NCI-H2107 (cell line): ENCODE measurements at places on chromosomes 16 and 17.

DNA sequence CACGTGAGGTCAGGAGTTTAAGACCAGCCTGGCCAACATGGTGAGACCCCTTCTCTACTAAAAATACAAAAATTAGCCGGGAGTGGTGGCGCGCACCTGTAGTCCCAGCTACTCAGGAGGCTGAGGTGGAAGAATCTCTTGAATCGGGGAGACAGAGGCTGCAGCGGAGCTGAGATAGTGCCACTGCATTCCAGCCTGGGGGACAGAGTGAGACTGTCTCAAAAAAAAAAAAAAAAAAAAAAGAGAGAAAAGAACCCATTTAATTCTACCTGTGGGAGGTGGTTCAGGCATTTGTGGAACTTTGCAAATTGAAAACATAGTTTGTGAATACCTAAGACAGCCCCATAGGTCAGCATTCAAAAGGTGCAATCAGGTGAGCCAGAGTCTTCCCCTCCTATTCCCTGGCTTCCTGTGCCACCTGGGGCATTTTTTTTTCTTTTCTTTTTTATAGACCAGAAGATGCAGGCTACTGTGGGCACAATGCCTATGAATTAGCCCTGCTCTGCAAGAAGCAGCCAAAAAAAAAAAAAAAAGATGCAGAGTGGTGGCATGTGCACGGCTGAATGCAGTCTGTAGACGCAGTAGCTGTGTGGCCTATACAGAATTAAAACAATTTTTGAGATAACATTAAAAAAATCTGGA is 9.1 kb upstream of the SOCS3 start:
- DNase-seq: no peak

DNA sequence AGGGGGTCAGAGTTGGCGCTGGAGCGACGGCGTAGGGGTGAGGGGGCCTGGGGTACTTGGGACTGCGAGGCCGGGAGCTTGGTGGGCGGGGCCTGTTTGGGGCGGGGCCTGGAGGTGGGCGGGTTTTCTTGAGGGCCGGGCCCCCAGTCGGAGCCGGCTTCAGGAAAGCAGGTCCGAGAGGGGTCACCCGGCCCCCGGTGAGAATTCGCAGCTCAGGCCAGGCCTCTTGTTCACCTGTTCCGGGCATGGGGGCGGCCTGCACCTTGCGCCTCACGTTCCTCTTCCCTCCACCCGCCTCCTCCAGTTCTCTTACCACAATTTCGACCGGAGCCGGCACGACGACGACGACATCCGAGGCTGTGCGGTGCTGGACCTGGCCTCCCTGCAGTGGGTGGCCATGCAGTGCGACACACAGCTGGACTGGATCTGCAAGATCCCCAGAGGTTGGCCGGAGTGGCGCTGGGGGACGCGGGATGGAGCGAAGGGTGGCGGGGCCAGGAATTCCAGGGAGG is 52.5 kb downstream of the MRC2 start:
- DNase-seq: no peak

DNA sequence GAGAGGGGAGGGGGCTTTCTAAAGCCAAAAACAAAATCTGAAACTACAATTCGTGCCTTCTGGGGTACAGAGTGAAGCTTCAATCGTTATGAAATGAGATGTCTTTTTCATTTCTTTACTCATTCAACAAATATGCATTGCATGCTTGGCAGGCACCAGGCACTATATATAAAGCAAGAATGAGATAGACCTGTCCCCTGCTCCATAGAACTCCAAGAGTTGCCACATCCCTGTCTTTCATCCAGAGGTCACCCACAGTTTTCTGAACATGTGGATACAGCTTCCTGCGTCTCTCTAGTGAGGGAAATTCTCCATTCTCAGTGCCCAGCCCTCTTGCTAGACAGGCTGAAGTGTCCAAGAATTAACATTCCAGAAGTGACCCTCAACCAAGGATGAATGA is 343.2 kb upstream of the MAF start:
- no peak for DNase-seq

- DNase-seq: no peak
These were observed 16.9 kb downstream of the NXN start for GRCh38 chr17:962670-963069.

GRCh38 chr17:8532021-8532420 is 96.3 kb downstream of the NDEL1 start:
- DNase-seq: no peak

DNA sequence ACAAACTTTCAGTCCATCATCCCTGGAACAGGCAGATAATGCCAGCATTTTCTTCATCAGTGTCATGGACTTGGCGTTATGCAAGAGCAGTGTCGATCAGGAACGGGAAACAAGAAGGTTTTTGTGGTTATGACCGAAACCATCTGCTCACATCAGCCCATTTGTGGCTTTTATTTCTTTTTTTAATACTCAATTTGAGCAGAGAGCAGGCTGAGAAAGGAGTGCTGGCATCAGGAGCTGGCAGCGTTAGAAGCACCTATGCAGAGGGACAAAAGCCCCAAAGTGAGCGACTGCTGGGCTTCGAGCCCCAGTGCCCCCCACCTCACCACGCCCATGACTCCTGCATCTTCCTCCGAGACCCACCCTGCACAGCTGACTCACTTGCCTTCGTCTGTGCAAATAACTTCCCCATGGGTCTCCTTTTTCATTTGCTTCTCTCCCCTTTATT is 16.2 kb upstream of the CD300E start:
- no peak for DNase-seq

DNA sequence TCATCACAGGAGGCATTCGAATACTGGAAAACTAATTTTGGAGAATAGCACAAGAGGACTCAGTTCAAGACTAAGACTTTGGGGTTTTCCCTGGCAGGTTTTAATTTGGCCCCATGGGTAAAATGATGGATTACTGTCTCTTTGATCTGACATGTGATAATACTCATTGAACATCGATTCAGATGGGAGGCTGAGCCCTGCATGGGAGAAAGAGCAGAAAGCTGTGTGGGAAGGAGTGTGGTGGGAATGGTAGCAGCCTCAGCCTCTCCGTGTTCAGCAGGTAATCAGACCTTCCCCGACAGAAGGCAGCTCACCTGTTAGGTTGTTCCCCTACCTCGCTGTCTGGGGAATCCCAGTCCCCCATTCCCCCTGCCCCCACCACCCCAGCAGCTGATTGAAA is 124.7 kb upstream of the TNRC6C start:
- DNase-seq: no peak

DNA sequence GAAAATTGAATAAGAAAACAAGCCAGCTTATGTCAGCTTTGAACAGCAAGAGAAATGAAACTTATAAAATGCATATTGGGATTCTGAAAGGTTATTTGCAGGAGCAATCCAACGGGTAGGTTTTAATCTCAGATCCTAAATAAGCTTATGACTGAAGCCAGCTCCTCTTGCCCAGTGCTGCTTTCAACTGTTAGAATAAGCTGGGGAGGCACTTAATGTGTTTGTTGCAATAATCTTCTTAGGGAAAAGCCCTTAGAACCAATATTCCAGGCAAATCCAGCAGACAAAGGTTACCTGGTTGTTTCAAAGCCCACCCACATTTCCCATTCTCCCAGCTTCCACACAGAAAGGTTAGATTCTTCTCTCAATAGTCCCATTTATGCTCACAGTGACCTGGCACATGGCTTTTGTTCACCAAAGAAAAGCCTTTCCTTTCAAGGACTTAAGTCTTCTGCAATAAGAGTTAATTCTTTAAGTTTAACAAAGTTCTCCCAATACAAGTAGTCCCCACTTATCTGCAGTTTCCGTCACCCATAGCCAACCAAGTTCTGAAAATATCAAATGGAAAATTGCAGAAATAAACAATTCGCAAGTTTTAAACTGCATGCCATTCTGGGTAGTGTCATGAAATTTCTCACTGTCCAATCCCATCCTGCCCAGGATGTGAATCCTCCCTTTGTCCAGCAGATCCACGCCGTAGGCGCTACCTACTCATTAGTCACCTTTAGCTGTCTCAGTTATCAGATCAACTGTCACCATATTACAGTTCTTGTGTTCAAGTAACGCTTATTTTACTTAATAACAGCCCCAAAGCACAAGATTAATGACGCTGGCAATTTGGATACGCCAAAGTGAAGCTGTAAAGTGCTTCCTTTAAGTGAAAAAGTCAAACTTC is 5.9 kb downstream of the TEX2 start:
- no peak for DNase-seq

DNA sequence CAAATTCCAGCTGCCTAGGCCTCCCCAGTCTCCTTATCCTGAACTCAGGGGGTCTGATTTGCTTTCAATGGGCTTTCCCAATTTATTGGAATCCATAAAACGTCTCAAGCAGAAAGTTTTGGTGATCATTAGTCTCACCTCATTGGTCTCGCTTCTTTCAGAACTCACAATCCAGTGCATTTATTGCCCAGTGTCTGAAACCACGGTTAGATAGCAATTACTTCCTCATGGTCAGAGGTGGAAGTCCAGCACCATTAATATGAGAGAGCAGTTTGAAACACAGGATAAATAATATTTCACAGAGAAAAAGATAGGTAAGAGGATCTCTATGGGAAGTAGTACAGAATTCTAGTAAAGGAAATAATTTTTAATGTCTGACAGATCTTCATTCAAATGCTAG is 128.7 kb downstream of the TOX3 start:
- no peak for DNase-seq

- no peak for DNase-seq
These were observed 20.6 kb downstream of the MAP3K14 start for GRCh38 chr17:45296003-45296832.

DNA sequence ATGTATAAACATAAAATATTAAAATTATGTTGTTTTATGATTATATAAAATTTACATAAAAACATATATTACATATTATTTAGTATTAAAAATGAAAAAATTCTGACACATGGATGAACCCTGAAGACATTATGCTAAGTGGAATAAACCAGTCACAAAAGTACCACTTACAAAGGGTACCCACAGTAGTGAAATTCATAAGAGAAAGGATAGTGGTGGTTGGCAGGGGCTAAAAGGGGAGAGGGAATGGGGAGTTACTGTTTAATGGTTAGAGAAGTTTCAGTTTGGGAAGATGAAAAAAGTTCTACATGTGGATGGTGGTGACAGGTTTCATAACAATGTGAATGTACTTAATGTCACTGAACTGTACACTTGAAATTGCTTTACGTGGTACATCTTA is 41.4 kb downstream of the FBXL20 start:
- no peak for DNase-seq

DNA sequence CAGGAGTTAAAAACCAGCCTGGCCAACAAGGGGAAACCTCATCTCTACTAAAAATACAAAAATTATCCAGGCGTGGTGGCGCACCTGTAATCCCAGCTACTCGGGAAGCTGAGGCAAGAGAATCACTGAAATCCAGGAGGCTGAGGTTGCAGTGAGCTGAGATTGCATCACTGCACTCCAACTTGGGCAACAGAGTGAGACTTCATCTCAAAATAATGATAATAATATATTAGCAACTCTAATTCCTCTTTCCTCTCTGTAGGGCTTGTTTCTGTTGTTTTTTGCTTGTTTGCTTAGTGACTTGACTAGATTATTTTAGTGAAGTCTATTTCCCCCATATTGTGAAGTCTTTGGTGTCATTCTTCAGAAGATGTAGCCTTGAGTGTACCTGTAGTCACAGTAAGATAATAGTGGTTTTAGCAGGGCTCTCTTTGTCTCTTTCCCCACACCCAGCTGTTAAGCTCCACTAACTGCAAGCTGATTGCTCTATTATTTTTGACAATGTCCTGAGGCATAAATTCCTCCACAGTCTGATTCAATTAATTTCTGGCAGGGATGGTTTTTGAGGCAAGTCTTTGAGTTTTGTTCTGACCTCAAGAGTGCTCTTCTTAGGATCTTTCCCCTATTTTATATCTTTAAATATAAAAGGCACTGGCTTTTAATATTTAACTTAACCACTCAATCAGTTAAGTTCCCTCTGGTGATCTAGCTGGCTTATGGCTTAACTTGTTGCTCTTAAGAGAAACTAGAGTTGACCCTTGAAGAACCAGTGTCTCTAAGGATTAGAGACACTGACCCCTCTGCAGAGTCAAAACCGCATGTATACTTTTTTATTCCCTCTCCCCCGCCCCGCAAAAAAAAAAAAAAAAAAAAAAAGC is 18.6 kb upstream of the TNFSF12 start:
- DNase-seq: no peak

- DNase-seq: no peak
These were observed 11.3 kb downstream of the WWP2 start for GRCh38 chr16:69773260-69773947.

GRCh38 chr17:67922503-67922902 is 73.8 kb downstream of the C17orf58 start:
- DNase-seq: no peak

DNA sequence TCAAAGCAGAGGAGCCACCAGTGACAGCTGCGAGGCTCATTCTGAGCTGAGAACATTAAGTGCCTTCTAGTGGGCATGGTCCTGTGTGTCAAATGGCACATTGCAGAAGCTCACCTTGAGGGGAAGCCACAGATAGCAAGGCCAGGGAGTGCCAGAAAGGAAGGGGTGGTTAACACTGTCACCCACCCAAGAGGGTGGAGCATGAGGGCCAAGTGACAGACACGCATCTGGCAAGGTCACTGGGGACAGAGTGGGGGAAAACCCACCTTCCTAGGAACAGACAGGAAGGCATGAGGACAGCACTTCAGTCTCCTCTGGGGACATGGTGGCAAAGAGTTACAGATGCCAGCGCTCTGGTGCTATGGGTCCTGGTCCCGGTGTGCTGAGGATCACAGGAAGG is 22.1 kb downstream of the NUBP1 start:
- DNase-seq: no peak

GRCh38 chr17:64130559-64131001 is 636 bp upstream of the ERN1 start:
- DNase-seq: no peak

DNA sequence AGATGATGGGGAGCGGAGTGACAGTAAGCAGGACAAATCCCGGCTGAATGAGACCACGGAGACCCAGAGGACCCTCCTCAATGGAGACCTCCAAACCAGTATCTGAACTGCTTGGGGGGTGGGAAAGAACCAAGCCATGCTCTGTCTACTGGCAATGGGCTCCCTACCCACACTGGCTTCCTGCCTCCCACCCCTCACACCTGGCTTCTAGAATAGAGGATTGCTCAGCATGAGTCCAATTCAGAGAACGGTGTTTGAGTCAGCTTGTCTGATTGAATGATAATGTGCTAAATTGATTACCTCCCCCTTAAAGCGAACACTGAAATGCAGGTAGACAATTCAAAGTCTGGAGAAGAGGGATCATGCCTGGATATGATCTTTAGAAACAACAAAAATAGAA is 5.5 kb downstream of the SSTR2 start:
- DNase-seq: no peak

GRCh38 chr17:18191236-18191667 is 7.6 kb downstream of the ALKBH5 start:
- no peak for DNase-seq

- no peak for DNase-seq
These were observed 26.1 kb downstream of the SPG7 start for GRCh38 chr16:89534252-89534756.

- DNase-seq: no peak
These were observed 200.6 kb downstream of the CBLN1 start for GRCh38 chr16:49081086-49081485.

GRCh38 chr17:4585638-4585994 is 1.3 kb downstream of the SMTNL2 start:
- DNase-seq: no peak

DNA sequence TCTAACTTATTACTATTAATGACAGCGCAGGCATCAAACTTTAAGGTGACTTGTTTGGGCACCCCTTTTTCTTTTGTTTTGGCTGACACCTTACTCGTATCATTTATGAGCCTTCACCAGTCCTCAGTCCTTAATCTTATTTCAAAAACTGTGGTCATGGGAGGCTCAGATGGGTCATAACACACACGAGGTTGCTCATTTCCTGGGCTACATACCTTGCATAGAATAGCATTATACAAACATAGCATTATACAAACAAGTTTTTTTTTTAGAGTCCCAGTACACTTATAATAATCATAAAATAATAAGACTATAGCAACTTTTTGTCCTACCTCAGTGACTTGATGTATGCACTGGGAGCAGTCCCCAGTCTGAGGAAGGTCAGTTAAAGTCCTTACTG is 11.2 kb upstream of the ACSF2 start:
- no peak for DNase-seq
